Prostate gland (tissue), 2 donors: ENCODE measurements at places on chromosomes 1 and 21.

DNA sequence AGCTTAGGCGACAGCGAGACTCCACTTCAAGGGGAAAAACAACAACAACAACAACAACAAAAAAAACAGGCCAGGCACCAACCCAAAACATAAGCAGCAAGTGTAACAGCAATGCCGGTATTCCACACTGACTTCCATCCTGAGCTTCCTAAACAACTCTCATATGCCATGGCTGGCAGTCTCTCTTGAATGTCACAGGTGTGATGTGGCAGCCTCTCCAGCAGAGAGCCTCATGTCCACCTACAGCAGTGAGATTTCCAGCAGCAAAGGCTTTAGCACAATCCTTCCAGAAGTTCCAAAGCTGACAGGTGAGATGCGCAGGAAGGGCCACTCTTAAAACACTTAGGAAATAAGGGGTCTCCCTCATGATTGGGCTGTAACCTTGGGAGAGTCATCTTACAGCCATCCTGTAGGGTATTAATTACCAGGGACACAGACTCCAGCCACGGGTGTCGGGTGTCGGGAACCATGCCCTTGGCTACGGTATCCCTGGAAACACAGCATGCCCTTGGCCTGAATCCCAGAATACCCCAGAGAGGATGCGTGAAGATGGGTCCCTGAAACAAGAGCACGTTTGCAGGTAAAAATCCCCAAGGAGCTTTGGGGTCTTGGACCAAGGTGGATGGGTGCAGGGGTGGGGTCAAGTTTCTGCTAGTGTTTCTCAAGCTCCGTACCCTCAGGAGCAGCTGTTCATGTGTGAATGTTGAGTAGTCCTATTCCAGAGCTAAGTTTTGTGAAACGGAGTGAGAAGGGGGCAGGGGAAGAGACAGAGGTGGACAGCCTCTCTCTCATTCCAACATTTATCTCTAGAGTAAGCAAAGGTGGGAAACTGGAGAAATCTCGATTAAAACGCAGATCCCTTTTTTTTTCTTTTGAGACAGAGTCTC, 31.4 kb downstream of the CLSTN1 start:
- no peak for DNase-seq

- DNase-seq, result no peak
Observed at GRCh38 chr1:201955729-201956143, 433 bp downstream of the TIMM17A start.

- DNase-seq, result peak; percentile 92
Observed at GRCh38 chr1:16155537-16156410, at the start of gene EPHA2. TSS of gene EPHA2 (minus strand) at chr1:16156069. CDS start at chr1:16155932, 137 bp downstream.

DNA sequence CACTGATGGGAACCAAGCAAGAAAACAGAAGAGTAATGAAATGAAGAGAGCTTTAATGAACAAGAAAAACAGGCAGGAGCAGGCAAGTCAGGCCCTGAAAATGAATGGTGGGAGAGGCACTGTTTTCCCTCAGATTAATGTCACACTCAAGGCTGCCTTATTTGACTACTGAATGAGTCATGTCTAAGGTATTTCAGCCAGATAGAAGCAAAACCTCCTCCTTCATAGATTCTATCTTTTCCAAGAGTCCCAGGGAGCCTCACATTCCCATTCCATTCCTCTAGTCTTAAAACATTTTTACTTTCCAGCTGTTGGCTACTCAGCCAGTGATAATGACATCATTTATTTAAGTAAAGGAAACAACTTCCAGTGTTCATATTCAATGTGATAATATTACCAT, 228.4 kb upstream of the NRIP1 start:
- no peak for DNase-seq

GRCh38 chr21:27451116-27451515, 484.2 kb upstream of the ADAMTS5 start:
- no peak for DNase-seq

- DNase-seq, result no peak
Observed at GRCh38 chr1:14897997-14898645, 255.4 kb upstream of the TMEM51 start.
